Mesenteric fat pad (tissue), 1 donor: ENCODE measurements at places on chromosomes 1 and 21. TPM values are rescaled to one million over a fixed set of nuclear protein-coding genes. Genes with fewer than 3 reads are reported as not detected.

GRCh38 chr1:230610589-230610988, 31.7 kb upstream of the COG2 start:
- DNase-seq = no peak

GRCh38 chr1:235646463-235646862, 3.1 kb downstream of the GNG4 start:
- DNase-seq = peak; percentile 71

DNA sequence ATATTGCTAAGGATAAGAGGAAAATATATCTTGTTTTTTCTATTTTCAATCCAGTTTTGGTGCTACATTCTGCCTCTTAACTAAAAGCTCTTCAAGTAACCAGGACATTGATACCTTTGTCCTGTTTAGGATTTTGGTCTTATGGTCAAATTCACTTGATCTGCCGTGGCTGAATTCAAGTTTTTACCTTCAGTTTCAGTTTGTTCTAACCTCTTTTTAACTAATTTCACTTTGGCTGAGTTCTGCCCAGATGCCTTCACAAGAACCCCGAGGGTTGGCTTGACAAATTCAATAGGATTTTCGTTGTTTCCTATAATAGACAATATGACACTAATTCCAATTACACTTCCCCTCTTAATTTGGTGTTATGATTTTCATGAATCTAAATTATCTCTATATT, 84.5 kb upstream of the C1orf21 start:
- DNase-seq = no peak

DNA sequence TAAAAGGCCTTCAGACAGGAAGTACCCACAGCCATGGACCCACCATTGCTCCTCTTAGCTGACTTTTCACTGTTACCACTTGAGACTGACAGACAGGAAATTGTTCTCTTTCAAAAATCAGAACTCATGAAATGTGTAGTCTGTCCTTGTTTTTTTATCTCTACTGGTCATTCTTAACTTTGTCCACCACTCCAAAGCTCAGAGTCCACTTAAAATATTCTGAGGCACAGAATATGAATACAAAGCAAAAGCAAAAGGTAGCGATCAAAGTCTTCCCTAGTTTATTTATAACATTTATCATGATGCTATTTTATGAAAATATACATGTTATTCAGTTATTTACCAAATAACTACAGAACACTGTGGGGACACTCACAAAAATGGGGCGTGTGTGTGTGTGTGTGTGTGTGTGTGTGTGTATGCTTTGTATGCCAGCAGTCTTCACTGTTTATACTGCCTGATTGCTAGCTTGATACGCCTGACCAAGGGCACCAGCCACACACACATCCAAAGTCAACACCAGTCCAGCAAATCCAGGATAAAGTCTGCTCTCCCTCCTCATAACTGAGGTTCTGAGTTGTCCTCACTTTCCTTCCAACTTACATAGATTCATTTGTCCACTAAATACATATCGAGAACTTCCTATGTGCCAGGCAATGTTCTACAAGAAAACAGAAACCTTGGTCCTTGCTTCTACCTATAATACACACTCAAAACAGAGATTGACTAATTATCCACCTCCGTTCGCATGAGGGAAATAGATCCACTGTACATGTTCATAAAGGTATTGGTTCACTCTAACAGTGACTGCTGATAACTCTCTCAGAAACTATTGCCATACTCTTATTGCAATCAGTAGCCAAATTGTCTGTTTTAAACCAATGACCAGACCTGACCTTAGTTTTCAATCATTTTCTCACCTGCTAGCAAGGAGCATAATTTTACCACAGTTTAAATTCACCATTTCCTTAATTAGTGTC, 79.4 kb downstream of the ERICH3 start:
- DNase-seq = no peak

GRCh38 chr1:59570524-59570923, 244.2 kb upstream of the HOOK1 start:
- no peak for DNase-seq

DNA sequence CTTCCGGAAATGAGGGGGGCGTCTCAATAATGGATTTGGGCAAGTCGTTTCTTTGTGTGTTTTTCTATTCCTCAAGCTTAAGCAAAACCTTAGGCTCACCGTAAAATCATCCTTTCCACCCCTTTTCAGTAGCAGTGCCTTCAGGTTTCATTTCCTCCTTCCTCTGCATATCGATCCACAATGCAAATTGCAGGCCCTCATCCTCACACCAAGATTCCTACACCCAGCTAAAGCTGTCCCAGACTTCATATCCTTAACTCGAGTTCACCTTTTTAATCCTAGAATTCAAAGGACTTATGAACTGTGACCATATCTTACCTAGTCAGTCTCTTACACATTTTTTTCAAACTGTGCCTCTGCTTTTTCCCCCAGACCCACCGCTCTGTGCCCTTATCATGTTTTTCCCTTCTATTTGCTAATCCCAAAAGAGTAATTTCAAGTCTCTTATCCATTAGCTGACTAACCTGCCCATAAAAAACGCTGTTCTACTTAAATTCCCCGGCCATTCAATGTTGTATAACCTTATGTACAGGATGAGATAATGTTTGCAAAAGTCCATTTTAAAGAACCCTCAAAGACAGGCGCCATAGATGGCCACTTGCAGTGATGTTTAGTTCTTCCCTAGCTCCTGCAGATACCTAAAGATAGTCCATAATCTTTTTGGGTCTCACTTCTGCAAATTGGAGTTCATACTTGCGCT, 1.5 kb downstream of the AKIRIN1 start:
- no peak for DNase-seq

DNA sequence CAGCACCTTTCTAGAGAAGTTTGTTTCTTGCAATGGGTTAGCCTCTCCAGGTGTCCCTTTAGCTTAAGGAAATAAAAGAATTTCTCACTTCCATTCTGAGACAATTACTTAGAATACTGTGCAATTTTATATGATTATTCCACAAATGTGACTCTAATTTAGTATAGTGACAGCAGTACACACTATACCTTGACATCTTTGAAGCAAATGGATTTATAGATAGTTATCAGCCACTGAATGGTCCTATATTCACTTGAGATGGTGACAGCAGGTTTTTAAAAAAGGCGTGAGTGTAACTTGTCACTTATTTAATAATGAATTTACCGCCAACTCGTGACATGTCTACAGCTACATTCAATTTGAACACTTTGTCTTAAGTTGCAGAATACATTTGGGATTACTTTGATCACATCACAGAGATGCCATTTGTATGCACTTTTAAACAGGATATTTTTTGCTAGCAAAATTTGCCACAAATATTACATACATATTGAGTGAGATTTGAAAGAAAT, 71.6 kb downstream of the USP25 start:
- DNase-seq = no peak

- DNase-seq = no peak
These were observed 19.7 kb downstream of the SDE2 start for GRCh38 chr1:225979421-225979820.

DNA sequence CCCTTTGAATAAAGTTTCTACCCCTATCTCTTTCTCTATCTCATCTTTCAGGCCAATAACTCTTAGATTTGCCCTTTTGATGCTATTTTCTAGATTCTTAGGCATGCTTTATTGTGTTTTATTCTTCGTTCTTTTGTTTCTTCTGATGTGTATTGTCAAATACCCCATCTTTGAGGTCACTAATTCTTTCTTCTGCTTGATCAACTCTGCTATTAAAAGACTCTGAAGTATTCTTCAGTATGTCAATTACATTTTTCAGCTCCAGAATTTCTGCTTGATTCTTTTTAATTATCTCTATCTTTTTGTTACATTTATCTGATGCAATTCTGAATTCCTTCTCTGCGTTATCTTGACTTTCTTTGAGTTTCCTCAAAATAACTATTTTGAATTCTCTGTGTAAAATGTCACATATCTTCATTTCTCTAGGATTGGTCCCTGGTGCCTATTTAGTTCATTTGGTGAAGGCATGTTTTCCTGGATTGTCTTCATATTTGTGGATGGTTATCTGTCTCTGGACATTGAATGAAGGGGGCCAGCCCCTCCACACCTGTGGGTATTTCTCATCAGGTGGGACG, 11.2 kb upstream of the CYP2J2 start:
- no peak for DNase-seq

GRCh38 chr1:173329726-173330125, 122.6 kb upstream of the TNFSF4 start:
- no peak for DNase-seq

DNA sequence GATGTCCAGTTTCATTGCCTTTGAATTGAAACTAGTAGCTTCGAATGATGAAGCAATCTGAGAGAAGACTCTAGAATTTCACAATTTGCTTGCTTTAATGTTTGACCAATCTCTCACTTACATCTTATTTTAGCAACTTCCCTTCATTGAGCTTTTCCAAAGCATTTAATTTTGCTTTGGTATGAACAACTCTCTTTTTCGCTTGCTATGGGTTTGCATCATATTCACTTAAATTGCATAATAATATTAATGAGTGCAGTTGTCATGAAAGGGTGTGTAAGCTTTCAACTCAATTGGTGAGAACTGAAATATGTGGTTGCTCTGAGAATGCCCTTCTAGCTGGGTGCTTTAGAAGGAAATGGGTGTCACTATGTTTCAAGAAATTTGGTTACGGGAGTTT, 309.2 kb downstream of the HLX start:
- no peak for DNase-seq

GRCh38 chr1:34190692-34191091, 14.0 kb downstream of the C1orf94 start:
- peak; percentile 1 for DNase-seq

DNA sequence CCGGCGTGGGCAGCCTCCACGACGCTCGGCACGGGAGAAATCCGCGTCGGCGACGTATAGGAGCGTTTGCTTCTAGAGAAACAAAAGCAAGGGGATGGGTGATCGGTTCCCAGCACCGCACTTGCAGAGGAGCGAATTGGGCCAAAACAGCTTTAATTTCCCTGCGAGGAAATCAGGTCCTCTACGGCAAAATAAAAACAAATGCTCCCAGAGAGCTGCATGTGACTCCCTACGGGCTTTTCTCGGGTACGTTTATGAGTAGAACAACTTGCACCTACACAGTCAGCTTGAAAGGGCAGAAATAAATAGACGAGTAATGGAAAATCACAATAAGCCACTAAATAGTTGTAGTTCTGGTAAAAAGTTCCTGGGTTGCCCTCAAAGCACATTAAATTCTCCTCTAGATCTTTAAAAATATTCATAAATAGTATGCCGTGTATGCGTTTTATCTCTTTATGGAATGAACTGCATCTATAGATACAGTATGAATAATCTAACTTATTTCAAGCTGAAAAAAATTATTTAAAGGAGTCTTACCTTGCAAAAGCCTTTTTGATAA, 1.2 kb downstream of the NHLH2 start:
- DNase-seq = no peak

DNA sequence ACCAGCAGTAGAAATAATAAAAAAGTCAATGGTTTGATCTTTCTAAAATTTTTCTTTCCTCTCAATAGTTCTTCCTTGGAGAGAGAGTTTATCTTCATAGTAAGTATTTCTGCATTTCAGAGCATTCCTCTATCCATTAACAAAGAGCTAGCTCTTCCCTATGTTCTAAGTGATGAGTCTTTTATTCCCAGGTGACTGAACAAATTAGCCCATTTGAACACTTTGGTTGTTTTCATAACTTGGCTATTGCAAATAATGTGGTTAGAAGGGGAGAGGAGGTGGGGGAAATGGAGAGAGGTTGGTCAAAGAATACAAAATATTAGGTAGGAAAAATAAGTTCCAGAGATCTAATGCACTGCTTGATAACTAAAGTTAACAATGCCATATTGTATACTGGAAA, 598.9 kb downstream of the KCNT2 start:
- no peak for DNase-seq

DNA sequence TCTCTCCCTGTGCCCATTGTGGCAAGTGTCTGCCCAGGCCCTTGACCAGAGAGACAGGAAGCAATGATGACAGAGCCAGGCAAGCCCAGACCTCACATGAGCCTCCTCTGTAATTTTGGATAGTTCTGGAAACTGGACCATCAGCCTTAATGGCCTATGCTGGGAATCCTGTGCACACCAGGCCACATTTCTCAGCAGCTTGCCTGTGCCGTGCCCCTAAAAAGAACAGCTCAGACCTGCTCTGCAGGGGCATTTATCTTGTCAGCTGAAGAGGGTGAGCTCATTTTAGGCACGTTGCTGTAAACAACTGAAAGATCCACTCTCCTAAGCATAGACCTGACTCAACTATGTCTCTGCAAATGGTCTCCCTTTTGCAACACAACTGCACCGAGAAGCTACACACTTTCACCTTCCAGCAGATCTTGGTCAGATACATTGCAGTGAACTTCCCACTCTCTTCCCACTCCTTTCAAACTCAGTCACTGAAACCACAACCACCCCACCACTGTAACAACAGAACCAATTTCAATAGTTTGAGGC, 53.5 kb upstream of the BACH1 start:
- no peak for DNase-seq

GRCh38 chr1:62643283-62643682, 44.9 kb downstream of the DOCK7 start:
- DNase-seq = no peak

- peak; percentile 68 for DNase-seq
These were observed 52.7 kb upstream of the GRHL3 start for GRCh38 chr1:24266398-24266941.

GRCh38 chr1:216462066-216462775, 39.0 kb upstream of the USH2A start:
- no peak for DNase-seq

DNA sequence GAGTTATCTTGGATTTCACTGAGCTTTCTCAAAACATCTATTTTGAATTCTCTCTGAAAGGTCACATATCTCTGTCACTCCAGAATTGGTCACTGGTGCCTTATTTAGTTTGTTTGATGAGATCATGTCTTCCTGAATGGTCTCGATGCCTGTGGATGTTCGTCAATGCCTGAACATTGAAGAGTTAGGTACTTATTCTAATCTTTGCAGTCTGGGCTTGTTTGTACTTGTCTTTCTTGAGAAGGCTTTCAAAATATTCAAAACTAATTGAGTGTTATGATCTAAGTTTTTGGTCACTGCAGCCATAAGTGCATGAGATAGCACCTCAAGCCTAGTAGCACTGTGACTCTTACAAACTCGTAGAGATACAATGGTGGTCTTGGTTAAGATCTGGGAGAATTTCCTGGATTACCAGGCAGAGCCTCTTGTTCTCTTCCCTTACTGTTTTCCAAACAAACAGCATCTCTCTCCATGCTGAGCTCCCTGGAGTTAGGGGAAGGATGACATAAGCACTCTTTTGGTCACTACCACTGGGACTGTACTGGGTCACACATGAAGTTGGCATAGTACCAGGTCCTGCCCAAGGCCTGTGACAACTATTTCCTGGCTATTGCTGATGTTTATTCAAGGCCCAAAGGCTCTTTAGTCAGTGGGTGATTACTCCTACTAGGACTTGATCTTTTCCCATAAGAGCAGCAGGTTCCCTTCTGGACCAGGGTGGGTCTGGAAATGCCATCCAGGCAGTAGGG, 25.6 kb downstream of the SLC22A15 start:
- DNase-seq = no peak

- DNase-seq = no peak
These were observed 118.2 kb downstream of the COQ8A start for GRCh38 chr1:227058321-227058751.

The PALMD gene
- 212 TPM for total RNA-seq

The ITGB2 gene
- total RNA-seq = 131 TPM

The MYOC gene
- total RNA-seq = 6.3 TPM

The RHD gene
- total RNA-seq = not detected

The CRNN gene
- total RNA-seq = not detected

The MANEAL gene
- 1.5 TPM for total RNA-seq

The BSND gene
- not detected for total RNA-seq

The ALDH4A1 gene
- 54.8 TPM for total RNA-seq

The LIN28A gene
- total RNA-seq = not detected

The APOBEC4 gene
- not detected for total RNA-seq

The CNR2 gene
- not detected for total RNA-seq

The PBX1 gene
- total RNA-seq = 87.2 TPM

The UBXN10 gene
- total RNA-seq = 0.29 TPM

The RAB7B gene
- total RNA-seq = 6.0 TPM

The SPRR2F gene
- not detected for total RNA-seq
